ENCODE measurements at places on chromosomes 1 and 21.
A peak's percentile ranks its signal among the peaks of the same experiment; 100 is the strongest.

DNA sequence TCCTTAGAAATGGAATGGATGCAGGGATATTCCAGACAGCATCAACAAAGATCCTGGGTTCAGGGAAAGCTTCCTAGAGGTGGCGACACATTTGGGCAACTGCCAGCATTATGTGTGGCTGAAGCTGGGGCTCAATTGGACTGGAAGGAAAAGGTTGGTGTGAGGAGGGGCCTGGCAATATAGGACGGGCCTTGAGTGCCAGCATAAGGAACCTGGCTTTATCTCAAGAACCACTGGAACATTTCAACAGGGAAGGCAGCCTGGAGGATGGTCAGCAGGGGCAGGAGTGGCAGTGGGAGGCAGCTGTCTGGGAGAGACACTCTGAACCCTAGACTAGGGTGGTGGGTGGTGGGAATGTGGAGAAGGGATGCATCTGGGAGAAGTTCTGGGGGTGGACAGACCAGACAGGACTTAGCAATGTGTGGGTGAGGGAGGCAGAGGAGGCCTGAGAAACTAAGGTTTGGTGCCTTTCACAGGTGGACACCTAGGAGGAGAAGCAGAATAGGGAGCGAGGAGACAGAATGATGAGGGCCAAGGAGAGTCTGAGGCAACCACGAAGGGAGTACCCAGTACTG is 3.5 kb downstream of the SH3BGRL3 start:
- no peak for DNase-seq

- no peak for DNase-seq
Observed at GRCh38 chr1:51313961-51314777, 16.2 kb downstream of the TTC39A start.

- no peak for DNase-seq
Observed at GRCh38 chr1:47585141-47585902, 147.5 kb downstream of the FOXD2 start.

- DNase-seq, result no peak
Observed at GRCh38 chr21:37082375-37082774, 9.3 kb downstream of the TTC3 start.

- DNase-seq, result no peak
Observed at GRCh38 chr1:30191154-30191702, 532.2 kb downstream of the MATN1 start.

- peak; percentile 65 for DNase-seq
Observed at GRCh38 chr1:39691383-39692151, at the start of gene HPCAL4. Gene HPCAL4 (minus strand): TSS chr1:39691433. CDS start chr1:39684603, 6,830 bp downstream.

- no peak for DNase-seq
Observed at GRCh38 chr1:169367096-169367685, 406 bp downstream of the NME7 start.

GRCh38 chr1:212514056-212514614 is 81.4 kb downstream of the NENF start:
- DNase-seq, result no peak

DNA sequence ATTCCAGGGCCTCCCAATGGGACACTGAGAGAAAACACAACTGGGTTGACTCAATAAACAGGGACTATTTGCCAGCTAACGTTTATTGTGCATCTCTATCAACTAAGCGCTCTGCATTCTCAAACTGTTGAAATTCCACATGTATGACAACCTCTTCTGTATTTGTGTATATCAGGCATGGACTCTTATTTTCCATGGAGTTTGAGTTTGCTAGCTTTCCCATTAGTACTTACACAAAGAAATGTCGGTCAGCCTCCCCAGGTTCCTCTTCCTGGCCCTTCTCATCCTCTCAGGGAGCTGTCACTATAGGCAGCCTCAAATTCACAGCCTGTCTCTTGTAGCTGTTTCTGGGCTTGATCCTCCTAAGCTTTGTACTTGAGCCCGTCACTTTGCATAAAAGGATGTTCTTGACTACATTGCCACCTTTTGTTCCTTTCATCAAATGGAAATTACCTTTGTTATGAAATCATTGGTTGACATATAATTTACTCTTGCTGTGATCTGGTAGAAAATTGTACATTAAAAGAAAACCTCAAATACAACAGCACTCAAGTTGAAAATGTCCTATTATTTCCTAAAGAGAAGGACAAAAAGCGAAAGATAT is 60.0 kb upstream of the NTPCR start:
- no peak for DNase-seq

DNA sequence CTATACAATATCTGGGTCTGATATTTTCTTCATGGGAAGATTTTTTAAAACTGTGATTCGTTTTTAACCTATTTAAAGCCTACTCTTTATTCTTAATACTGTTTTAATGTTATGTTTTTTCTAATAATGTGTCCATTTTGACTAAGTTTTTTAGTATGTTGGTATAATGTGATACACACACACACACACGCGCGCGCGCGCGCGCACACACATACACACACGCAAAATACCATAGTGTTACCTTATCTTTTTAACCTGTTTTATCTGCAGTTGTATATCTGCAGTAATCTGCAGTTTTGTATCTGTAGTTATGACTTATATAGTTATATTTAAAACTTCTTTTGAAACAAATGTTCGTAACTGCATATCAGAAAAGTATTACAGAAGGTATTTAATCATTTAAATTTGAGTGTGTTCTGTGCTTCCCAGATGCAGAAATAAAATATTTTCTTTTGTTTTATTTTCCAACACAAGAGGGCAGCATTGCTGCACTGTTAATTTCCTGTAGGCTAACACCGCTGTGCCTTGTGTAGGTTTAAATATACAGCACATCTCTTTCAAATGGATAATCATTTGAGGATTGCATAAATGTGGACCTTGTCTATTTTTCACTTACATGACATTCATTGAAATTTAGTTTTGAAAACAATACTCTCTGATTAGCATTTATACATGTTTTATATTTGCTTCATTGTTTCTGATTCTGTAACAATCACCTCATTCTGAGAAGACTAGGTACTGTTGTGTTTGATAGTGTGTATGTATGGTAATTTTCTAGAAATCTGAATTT is 166.1 kb downstream of the PDE4B start:
- peak; percentile 73 for DNase-seq

GRCh38 chr1:76075877-76076276 is 1.3 kb downstream of the ST6GALNAC3 start:
- DNase-seq, result no peak

- no peak for DNase-seq
Observed at GRCh38 chr1:110498270-110498669, 20.7 kb downstream of the KCNA10 start.

DNA sequence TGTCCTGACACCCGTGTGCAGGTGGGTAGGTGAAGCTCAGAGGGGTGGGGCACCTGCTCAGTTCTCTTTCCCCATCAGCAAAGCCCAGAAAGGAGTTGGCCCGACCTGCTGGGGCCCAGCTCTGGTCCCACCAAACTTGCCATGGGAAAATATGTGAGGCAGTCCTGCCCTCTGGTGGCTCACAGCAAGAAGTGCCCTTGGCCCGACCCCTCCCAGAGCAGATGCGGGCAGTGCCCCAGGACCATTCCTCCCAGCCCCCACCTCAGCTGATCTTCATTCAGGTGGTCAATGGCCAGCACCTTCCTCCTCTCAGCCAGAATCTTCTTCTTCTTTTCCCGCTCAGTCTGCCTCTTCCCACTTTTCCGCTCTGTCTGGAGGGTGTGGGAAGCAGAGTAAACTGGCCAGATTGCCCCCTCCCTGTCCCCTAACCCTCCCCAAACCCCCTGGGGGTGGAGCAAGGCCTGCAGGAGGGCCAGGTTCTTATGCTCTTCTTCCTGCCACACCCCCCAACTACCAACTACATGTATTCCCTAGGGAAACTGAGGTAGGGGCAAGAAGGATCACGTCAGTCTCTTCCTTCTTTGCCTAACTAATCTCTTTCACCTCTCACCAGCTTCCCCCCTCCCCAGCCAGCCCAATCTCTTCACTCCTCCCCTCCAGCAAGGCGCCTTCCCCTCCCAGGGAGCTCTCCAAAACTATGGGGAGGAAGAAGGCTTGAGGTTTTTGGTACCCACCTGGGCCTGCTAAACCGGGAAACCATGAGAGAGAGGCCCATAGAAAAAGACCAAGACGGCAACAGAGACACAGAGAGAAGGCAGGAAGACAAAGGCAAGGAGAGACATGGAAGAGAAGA is 15.6 kb downstream of the TNNT2 start:
- peak; percentile 31 for DNase-seq

DNA sequence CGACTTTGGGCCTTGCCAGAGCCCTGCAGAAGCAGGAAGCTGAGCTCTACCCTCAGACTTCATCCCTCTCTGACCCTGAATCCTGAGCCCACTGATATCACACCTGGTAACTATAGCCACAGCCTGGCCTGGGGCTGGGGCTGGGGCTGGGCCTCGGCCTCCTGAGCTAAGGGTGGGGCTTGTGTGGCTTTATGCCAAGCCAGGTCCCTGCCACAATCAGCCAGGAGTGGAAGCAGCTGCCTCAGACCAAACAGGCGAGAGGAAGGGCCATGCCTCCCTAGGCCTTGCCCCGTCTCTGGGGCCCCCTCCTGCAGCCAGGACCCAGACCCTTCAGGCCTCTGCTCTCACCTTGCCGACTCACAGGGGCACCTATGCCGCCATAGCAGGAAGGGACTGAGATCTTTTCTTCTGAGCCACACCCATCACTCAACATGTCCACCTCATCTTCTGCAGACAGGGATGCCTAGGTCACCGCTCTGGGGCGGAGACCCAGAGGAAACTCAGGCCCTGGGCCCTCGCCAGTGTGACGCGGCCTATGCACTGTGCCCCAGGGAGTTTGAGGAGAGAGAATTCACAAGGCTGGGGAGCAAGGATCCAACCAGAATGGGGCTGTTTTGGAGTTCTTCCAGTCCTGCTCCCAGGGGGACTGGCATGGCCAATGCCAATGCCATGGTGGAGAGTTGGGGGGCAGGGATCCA is 5.7 kb downstream of the UBXN11 start:
- no peak for DNase-seq

DNA sequence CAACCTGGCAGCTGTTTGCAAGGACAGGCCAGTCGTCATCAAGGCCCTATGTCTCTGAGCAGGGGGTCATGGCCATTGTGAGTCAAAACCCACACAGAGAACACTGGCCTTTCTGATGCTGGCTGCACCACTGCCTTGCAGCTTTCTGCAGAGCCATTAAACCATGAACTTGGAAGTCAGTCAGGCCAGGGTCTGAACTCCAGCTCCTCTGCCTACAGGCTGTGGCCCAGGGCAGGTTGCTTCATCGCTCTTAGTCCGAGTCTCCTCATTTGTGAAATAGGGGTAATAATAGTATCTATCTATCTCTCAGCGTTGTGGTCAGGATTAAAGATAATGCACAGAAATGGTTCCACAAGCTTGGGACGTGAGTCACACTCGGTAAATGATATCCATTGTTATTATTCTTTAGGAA is 35.8 kb upstream of the HIVEP3 start:
- no peak for DNase-seq

DNA sequence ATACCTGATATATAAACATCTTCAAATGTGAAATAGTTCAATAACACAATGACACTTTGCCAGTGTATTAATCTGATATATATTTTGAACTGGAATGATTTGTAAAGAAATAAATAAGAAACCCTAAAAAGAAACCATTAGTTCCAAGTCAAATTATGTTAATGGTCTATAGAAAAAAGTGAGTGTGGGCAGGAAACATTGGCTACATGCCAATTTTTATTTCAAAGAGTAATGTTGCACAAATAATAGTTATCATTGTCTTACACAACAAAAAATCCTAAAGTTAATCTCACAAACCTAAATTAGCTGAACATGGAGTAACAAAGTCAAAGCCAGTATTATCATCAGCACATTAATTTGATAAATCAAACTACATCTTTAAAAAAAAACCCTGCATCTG is 37.9 kb upstream of the BATF3 start:
- DNase-seq, result no peak

DNA sequence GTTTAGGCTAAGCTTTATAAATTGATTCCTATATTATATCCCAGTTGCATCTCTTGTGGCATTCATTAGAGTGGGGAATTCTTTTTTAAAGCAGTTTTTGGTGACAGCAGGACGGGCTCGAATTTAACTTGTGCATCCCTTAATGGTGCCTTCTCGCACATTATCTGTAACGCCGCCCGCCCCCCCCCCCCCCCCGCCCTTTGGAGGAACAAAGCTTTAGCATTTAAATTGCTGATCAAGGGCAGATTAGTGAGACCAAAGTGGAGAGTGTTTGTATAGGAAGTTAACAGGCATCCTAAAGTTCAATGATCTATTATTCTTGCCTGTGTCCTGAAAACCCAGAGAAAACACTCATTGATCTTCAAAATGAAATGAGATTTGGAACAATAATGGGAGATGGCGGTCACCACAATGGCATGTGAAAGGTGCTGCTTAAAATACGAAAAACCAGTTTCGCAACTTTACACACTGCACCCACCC is 2.2 kb downstream of the LMO4 start:
- DNase-seq, result no peak

DNA sequence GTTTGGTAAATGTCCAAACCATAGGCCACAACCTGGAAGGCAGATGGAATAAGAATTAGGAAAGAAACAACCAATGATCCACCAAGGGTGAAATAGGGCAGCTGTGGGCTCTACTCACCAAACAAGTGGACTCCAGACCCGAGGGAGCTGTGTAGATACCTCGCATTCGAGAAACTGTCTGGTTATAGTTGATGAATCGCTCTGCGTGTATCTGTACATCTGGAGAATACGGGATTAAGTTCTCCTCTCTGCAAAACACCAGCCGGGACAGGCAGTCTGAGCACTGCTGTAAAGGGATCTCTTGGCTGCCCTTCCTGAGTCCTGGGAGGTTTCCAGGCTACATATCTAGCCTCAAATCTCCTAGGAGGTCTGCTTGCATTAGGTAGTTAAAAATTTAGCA is 9.4 kb upstream of the UBR4 start:
- DNase-seq, result no peak
